ENCODE measurements at places on chromosomes 3 and 15.

DNA sequence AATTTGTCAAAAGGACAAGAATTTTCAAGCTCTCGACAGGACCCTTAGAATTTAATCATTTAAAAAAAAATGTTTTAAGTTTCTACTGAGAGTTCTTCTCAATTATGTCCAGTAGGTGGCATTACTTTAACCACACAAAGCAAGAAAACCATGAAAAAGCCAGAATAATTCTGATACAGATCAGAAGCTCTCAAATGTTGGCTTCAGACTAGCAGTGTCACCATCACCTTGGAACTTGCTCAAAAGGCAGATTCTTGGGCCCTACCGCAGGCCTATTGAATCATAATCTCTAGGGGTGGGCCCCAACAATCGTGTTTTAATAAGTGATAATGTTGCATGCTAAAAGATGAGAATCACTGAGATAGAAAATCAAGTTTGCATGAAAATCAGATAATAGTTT lies 99.5 kb upstream of the KCNMB2 start:
- no peak for DNase-seq

- no peak for DNase-seq
These were observed 59.7 kb downstream of the MSL2 start for GRCh38 chr3:136136454-136136853.

DNA sequence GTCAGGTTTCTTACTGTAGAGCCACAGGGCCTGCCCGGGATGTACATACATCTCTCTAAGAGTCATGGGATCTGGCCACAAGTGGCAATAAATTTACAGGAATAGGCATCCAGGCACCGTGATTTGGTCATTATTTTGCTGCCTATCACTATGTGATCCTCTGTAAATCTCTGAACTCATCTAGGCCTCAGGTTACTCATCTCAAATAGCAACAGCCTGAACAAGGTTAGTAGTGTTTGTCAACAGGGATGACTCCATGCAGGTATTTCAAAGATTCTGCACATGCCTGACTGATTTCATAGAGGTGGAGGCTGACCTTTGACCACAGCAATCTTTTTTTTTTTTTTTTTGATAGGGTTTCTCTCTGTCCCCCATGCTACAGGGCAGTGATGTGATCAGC lies 88.8 kb upstream of the TBL1XR1 start:
- DNase-seq: no peak

GRCh38 chr3:24538891-24539290 lies 44.2 kb upstream of the THRB start:
- DNase-seq: no peak

DNA sequence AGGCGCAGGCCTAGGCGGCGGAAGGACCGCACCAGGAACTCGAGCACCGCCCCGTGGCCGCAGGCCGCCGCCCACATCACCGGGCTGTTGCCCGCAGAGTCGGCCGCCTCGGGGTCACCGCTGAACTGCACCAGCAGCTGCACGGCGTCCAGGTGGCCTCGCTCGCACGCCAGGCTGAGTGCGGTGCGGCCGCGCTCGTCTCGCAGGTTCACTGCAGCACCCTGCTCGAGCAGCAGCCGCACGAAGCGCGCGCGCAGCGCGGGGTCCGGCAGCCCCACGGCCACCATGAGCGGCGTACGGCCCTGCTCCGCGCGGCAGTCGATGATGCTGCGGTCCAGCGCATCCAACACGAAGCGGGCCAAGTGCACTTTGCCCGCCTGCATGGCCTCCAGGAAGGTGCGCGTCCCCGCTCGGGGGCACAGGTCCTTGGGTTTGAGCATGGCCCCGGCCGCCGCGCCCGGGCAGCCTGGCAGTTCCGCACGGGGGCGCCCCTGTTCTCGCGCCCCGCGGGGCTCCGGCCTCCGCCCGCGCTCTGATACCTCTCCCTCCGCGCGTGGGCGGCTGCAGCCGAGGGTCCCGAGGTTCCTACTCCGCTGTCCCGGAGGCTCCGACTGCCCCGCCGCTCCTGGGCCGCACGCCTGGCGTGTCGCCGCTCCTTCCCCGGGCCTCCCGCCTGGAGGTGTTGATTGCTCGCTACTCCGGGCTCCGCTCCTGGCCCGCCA lies 556 bp downstream of the ANKRD63 start:
- no peak for DNase-seq

- no peak for DNase-seq
These were observed 92.6 kb downstream of the CHD2 start for GRCh38 chr15:92992720-92993119.

Measured in pulmonary artery endothelial cell (primary cell).